Motor neuron (in vitro differentiated cells): ENCODE measurements at places on chromosomes 5 and 9. TPM values are rescaled to one million over a fixed set of nuclear protein-coding genes. Genes with fewer than 3 reads are reported as not detected.

DNA sequence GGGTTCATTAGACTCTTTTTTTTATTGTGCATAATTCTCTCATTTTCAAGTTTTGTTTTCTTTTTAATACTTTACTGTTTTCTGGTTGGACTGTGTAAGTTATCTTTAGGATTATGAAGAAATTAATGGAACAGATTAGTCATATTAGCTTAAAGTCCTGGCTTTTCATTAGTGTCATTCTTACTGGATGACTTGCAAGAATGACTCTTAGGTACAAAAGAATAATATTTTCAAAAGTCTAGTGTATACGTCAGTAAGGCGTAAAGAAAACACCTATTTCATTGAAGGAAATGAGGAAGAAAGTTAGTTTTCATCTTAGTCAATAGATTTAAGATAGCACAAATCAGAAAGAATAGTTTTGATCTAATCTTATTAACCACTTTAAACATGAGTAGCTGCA, 20.4 kb downstream of the UHRF2 start:
- ATAC-seq: no peak

DNA sequence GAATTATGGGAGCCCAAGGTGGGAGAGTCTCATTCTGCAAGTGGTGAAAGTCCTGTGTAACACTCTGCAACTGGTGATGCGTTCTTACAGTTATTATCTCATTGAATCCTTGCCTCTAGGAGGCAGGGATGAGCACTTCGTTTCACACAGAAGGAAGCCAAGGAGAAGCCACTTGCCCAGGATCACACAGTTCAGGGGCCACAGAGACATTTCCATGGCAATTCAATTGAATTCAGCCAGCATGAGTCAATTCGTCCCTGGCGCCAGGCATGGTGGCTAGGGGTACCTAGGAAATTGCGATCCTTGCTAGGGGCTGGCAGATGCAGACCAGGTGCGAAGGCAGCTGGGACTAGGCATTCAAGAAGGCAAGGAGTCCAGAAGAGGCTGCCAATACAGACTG, 26.2 kb downstream of the LHX2 start:
- no peak for ATAC-seq

DNA sequence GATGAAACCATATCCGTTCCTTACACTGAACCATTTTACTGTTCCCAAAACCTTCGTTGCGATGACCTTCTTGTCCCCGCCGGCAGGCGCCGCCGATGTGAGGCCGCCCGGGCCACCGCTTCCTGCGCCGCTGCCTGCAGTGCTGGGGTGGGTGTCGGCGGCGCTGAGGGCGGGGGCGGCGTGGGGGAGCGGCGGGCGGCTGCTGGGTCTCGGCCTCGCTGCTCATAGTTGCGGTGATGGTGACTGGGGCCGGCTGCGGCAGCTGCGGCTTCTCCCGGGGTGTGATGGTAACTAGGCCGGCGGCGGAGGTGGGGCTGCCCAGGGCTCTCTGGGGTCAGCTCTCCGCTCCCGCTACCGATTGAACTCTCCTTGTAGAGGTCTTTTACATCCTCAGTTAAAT, 14.1 kb upstream of the OR2S2 start:
- no peak for ATAC-seq

LHFPL2 gene
- total RNA-seq: 3.1 and 3.7 TPM in 2 replicates

ADRA1B gene
- total RNA-seq: 0.41 and 0.60 TPM in 2 replicates
